ENCODE measurements at places on chromosomes 3 and 15. TPM values are rescaled to one million over a fixed set of nuclear protein-coding genes. Genes with fewer than 3 reads are reported as not detected.

DNA sequence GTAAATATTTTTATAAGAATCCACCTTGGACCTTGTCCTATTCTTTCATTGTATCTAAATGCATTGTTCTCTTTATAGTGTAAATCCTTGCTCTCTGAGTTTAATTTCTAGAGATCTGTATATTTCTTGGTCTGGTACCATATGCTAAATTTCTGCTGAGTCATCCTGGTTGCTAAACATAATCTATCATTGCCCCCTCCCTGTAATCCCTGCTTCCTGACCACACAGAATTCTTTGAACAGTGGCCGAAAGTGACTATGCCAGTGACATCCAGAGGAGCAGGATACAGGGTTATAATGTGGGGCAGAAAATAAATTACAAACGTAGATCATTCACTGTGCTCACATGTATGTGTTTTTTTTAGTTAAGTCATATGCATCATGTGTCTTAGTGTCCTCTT, 143.1 kb downstream of the DIPK2A start:
- no peak for DNase-seq
- no peaks in the 10 kb centered on the region for H3K36me3 ChIP-seq
- H3K4me3 ChIP-seq: no peak overlapping the region
- H3K27me3 ChIP-seq: no peaks in the 10 kb centered on the region

PIGBOS1 gene
- total RNA-seq: 19.2 TPM

DNA sequence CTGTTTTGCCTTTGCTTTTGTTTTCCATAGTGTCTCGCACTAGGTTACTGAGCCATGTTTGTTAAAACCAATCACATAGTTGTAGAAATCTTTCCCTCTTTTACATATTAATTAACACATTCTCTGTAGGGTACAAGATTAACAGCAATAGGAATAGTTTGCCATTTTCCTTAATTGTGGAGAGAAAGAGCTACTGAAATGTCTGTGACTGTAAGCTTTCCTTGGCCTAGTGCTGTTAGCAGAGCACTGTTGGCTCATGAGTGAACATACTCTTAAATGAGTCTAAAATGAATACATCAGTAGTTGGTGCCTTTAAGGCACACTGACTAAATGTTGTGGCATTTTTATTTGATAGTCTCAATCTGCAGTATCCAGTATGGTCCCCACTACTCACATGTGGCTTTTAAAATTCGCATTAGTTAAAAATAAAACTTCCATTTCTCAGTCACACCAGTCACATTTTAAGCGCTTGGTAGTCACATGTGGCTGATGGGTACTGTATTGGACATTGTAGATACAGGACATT, 28.2 kb downstream of the CHD2 start:
- H3K36me3 ChIP-seq: peaks cover 81% of the 10 kb centered on the region
- no peak overlapping the region for H3K27ac ChIP-seq
- H3K4me1 ChIP-seq: peaks cover 10% of the 10 kb centered on the region
- no peak overlapping the region for H3K4me3 ChIP-seq

STXBP5L gene
- total RNA-seq: not detected

CTXN2 gene
- total RNA-seq: not detected

DNA sequence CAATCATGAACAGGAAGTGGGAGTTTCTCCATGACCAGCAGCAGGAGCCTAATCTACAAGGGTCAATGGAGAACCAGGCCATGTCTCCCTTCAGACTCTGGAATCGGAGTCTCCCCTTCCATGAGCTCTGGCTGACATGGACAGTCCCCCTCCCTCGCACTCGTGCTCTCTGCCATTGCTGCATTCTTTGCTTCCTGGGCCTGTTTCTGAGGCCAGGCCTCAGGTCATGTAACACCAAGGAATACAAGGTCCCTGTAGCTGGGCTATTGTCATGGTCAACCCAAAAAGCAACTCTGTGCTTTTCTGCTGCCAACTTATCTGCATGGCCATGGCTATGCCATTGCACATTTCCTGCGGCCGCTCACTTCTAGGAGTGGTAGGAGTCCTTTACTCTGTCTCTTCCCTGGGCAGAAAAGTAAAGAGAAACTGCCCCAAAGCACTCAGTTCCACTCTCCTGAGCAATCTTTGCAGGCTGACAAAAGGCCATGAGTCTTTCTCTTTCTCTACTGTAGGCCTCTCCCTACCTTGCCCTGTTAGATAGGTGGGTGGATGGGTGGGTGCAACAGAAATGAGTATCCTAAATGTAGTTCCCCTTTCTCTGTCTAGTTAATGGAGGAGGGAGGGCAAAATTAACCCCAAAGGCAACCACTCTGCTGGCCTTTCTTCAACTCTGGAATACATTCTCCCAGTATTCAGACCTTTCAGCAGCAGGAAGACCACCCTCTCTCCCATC, 40.8 kb upstream of the PROK2 start:
- H3K4me3 ChIP-seq: no peak overlapping the region
- H3K4me1 ChIP-seq: no peaks in the 10 kb centered on the region
- no peaks in the 10 kb centered on the region for H3K36me3 ChIP-seq
- no peak for DNase-seq
- no peaks in the 10 kb centered on the region for H3K27me3 ChIP-seq

DNA sequence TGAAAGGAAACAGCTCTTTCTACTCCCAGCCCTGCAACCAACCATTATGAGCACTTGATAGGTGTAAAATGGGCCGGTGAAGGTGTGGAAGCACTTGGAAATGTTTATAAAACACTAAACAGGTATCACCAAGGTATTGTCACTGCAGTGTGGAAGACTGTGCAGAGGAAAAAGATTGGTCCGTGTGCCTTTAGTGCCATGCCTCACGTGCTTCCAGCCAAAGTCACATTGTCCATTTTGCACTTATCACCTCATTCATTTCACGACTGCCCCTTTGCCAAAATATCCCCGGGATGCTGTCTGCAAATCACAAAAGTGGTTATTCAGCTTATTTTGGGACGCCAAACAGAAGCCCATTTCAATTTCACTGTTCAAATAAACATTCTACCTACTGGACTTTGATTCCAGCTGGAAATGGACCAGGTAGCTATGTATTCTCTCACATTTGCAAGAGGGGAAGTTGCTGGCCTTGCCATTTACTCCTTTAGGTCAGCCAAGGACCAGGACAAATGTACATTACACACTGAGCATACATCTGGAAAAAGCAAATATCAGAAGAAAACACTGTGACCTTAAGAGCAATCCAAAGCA, 58.4 kb downstream of the ARRDC4 start:
- no peaks in the 10 kb centered on the region for H3K27me3 ChIP-seq
- H3K4me3 ChIP-seq: no peak overlapping the region
- H3K36me3 ChIP-seq: no peaks in the 10 kb centered on the region
- H3K4me1 ChIP-seq: no peaks in the 10 kb centered on the region
- no peak for DNase-seq
- H3K27ac ChIP-seq: no peak overlapping the region

ARHGAP11A gene
- 6.6 TPM for total RNA-seq

IQCF5 gene
- total RNA-seq: not detected

TNNC1 gene
- total RNA-seq: 6.9 TPM

- H3K36me3 ChIP-seq: no peaks in the 10 kb centered on the region
- H3K27ac ChIP-seq: no peak overlapping the region
- no peak for DNase-seq
- H3K4me3 ChIP-seq: no peak overlapping the region
These were observed 29.5 kb downstream of the SCN11A start for GRCh38 chr3:39022286-39022630.

DNA sequence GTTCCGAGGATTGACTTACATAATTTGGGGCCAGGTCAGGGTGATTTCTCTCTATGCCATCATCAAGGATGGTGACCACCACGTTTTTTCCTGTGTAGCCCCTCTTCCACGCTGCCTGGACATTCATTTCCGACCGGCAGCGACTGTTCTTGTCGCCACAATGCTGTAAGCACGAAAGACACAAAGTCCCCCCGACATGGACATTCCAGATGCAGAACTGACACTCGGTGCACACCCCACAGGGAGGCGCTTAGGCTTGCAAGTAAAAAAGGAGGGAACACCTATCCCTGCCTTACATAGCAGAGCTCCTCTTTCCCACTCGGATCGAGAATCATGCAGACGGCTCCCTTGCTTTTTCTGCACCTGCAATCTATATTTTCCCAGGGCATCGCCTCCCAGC, 58.2 kb downstream of the PCSK6 start:
- no peak overlapping the region for H3K27ac ChIP-seq
- no peaks in the 10 kb centered on the region for H3K36me3 ChIP-seq
- H3K27me3 ChIP-seq: no peaks in the 10 kb centered on the region
- DNase-seq: no peak
- H3K4me3 ChIP-seq: no peak overlapping the region

DNA sequence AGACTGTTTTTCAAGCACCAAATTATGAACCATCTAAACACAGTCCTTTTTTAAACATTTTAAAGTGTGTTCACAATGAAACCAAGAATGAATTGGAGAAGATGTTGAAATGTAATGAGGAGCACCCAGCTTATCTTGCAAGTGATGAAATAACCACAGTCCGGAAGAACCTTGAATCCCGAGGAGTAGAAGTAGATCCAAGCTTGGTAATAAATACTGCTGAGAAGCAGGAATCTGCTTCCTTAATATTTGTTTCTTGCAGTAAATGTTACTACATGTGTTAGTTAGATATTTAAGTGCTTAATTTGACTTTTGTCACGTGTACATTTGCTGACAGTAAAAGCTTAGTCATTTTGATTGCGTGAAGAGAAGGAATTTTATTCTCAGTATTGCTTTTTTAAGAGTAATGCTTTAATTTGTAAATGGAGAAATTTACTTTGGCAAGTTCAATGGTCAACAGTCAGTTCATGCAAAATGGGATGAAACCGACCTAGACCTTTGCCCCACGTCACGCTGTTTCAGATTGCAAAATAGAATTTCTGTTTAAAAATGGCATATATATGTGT, 69.8 kb downstream of the OPA1 start:
- no peak for DNase-seq
- no peak overlapping the region for H3K4me3 ChIP-seq
- H3K4me1 ChIP-seq: no peaks in the 10 kb centered on the region
- H3K27ac ChIP-seq: no peak overlapping the region

- H3K36me3 ChIP-seq: peaks cover 47% of the 10 kb centered on the region
- no peaks in the 10 kb centered on the region for H3K4me1 ChIP-seq
- no peak overlapping the region for H3K27ac ChIP-seq
- no peaks in the 10 kb centered on the region for H3K27me3 ChIP-seq
- no peak for DNase-seq
- no peak overlapping the region for H3K4me3 ChIP-seq
These were observed 83.3 kb upstream of the MYO5C start for GRCh38 chr15:52378746-52379394.

CCDC12 gene
- 56.9 TPM for total RNA-seq

- H3K4me1 ChIP-seq: no peaks in the 10 kb centered on the region
- no peaks in the 10 kb centered on the region for H3K27me3 ChIP-seq
- no peaks in the 10 kb centered on the region for H3K36me3 ChIP-seq
- no peak overlapping the region for H3K4me3 ChIP-seq
- H3K27ac ChIP-seq: no peak overlapping the region
These were observed 17.3 kb downstream of the GJD2 start for GRCh38 chr15:34737477-34737876.

- no peaks in the 10 kb centered on the region for H3K27me3 ChIP-seq
- no peaks in the 10 kb centered on the region for H3K4me1 ChIP-seq
- H3K4me3 ChIP-seq: no peak overlapping the region
- no peaks in the 10 kb centered on the region for H3K36me3 ChIP-seq
These were observed 79.3 kb downstream of the SHQ1 start for GRCh38 chr3:72768936-72769335.

SV2B gene
- total RNA-seq: 0.05 TPM

- no peaks in the 10 kb centered on the region for H3K4me1 ChIP-seq
- no peak for DNase-seq
- no peaks in the 10 kb centered on the region for H3K36me3 ChIP-seq
These were observed 140.1 kb upstream of the CFAP20DC start for GRCh38 chr3:59189939-59190338.

- H3K27me3 ChIP-seq: no peaks in the 10 kb centered on the region
- peak; percentile 11 for DNase-seq
- no peaks in the 10 kb centered on the region for H3K4me1 ChIP-seq
- H3K4me3 ChIP-seq: no peak overlapping the region
- no peak overlapping the region for H3K27ac ChIP-seq
These were observed 239.7 kb downstream of the UBE2E2 start for GRCh38 chr3:23442598-23443383.

IL12A gene
- total RNA-seq: 1.5 TPM

DNA sequence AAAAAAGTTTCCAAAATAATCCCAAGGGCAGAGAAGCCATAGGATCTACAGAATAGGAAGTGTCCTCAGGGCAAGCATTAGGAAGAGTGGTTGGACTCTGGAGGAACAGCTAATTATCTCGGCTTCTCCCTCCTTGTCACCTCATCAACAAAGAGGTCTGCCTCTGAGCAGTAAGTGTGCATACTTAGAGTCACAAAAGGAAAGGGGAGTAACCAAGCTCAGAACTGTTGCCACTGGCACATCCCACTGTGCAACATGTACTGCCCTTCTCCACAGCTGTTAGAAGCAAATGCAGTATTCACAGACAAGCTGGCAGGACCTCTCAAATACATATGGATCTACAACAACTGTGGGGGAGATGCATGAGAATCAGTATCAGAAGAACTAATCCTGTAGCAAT, 31.5 kb downstream of the NGLY1 start:
- H3K27me3 ChIP-seq: no peaks in the 10 kb centered on the region
- no peak overlapping the region for H3K27ac ChIP-seq
- no peak for DNase-seq
- no peaks in the 10 kb centered on the region for H3K4me1 ChIP-seq

PRR20G gene
- not detected for total RNA-seq

Data from naive thymus-derived CD4-positive, alpha-beta T cell (primary cell).